ENCODE measurements at places on chromosomes 4 and X.

- no peak for DNase-seq
These were observed 593.2 kb downstream of the ZNF674 start for GRCh38 chrX:45952030-45952429.

GRCh38 chrX:31747411-31747810 is 675.6 kb upstream of the FTHL17 start:
- no peak for DNase-seq

GRCh38 chr4:4772534-4772933 is 86.9 kb upstream of the MSX1 start:
- no peak for DNase-seq

GRCh38 chr4:97457253-97457652 is 686.0 kb downstream of the STPG2 start:
- DNase-seq, result no peak

- no peak for DNase-seq
These were observed 620.8 kb upstream of the ADGRL3 start for GRCh38 chr4:60579335-60579734.

DNA sequence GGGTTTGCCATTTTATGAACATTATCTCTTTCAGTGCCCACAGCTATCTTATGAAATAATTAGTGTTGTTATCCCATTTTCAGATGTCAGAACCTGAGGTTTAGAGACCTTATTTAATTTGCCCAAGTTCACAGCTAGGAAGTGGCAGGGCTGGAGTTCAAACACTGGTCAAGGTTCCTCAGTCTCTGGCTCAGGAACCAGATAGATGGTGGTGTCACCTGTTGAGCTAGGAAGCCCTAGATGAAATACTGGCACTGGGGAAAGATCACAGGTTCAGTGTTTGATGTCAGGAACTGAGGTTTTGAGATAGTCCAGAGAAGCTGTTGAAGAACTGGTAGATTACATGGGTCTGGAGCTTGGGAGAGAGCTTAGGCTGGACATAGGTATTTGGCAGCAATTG is 85.4 kb downstream of the REPS2 start:
- DNase-seq, result no peak

- no peak for DNase-seq
These were observed 118.8 kb downstream of the CHRNA9 start for GRCh38 chr4:40453912-40454311.

DNA sequence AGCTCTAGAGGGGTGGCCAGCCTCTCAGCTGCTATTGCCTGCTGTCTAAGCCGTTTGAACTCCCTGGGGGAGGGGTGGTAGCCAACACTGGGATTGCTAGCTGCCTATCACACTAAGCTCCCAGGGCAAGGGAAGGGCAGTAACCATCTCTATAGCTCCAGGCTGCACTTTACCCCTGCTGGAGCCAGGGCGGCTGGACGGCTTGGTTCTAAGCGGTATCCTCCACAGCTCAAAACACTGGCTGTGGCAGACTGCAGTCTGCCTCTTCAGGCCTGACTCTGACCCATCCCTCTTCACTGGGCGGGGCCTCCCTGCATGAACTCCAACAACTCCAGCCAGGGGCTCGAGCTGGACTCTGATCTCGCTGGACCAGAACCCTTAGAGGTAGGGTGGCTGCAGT is 55.3 kb upstream of the GNRHR start:
- DNase-seq, result no peak

GRCh38 chr4:8514391-8514790 is 65.8 kb upstream of the GPR78 start:
- DNase-seq, result no peak

All from stimulated activated CD8-positive, alpha-beta memory T cell treated with anti-CD3 and anti-CD28 coated beads, Interleukin-7, amount 100 ng/mL, for 1 hour (primary cell).